Activated gamma-delta T cell treated with anti-CD3 and anti-CD28 coated beads, Interleukin-2, amount 50 U/mL, for 16 hours (primary cell): ENCODE measurements at places on chromosomes 5 and 9.

DNA sequence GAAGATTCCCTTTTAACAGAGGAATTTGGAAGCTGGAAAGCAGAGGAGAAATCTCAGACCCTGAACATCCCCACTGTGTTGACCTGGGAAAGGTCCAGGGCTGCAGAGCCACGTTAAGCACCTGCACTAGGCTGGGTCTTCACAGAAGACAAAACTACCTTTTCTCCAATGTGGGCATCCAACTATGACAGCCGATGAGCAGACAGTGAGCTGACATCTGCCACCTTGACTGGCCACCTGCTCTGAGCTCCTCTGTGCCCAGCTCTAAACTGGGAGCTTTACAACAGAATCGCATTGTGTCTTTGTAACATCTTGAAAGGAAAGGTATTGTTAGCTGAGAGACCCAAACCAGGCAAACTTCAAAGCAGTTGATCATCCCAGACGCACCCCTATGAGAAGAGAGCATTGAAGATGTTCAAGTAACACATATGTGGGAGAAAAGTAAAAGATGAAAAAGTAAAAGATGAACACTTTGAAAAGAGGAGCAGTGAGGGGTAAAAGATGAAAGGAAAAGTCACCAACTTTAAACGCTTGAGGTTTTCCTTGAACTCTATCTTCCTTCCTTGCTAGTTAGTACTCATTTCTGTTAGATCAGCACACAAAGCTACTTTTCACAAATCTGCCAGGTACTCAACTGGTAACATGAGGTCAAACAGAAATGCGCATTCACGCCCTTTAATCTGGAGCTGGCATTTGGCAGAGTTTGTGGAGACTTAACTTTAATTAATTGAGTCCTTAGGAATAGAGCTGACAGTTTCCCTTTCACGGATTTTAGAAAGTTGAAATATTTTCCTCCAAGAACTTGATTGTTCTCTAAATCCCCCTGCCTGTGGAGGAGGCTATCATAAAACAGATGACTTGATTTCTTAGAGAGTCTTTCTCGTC is 53.2 kb upstream of the CTXN3 start:
- DNase-seq: no peak

DNA sequence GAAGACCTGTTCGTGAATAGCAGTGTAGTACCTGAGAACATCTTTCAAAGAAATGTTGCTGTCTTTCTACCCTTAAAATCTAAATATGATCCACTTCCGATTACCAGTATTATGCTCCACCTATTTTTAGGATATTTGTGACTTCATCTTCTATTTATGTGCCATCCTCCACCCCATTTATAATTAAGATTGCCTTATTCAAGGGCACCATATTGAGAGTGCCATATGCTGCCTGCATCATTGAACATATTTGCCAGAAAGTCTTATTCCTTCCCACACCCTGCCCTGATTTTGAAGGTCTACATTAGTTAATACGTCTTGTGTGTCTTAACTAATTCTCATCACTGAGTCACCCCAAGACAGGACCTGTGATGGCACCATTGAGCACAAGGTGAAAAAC is 1076.7 kb downstream of the CDH12 start:
- no peak for DNase-seq

DNA sequence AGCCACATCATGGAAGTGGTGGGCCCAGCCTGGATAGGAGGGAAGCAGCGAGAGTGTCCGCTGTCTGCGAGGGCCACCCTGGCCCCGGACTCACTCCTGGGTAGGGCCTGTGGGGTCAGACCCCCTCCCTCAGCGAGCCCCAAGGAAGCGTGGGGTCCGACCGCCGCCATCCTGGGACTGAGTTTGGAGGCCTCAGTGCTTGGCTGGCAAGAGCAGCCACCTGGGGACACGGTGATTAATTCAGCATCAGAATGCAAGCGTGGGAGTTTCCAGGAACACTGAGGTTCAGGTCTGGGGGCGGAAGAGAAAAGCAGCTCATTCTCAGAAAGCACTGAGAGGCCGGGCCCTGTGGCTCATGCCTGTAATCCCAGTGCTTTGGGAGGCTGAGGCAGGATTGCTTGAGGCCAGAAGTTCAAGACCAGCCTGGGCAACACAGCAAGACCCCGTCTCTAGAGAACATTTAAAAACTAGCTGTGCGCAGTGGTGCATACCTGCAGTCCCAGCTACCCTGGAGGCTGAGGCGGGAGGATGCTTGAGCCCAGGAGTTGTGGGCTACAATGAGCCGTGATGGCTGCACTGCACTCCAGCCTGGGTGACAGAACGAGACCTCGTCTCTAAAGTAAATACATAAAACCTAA is 18.3 kb upstream of the CAMSAP1 start:
- DNase-seq: peak; percentile 39

DNA sequence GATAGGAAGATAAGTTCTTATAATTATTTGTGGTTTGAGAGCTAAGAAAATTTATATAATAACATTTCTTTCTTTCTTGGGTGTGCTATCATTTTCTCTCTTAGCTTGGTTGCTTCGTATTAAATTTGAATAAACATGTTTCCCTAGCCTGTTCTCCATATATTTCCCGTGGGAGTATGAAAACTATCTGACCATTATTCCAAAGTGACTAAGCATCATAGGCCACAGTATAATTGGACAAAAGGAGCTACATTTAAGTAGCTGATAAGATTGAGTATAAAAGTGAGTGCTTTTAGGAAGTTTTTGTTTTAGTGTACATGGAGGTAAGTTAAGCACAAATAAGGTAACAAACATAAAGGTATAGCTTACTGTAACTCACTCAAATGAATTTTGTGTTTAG is 8.4 kb upstream of the OSMR start:
- no peak for DNase-seq

DNA sequence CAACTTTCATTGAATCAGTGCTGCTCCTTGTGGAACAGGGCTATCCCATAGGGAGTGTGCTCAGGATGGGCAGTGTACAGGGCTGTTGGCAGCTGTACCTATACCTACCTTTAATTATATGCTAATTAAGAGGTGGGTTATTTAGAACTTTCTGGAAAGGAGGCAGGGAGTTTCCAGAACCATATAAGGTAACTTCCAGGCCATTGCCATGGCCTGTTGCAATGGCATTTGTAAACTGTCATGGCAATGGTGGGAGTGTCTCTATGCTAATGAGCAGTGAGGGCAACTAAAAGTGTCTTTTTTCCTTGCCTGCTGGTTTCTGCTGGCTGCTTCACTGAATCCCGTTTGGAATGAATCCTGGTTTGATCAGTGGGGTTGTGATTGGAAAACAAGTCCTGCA is 2.3 kb upstream of the ARHGAP26 start:
- no peak for DNase-seq

- no peak for DNase-seq
These were observed 117.7 kb downstream of the TARS1 start for GRCh38 chr5:33558489-33558888.
